ENCODE measurements at places on chromosomes 2 and 18.

DNA sequence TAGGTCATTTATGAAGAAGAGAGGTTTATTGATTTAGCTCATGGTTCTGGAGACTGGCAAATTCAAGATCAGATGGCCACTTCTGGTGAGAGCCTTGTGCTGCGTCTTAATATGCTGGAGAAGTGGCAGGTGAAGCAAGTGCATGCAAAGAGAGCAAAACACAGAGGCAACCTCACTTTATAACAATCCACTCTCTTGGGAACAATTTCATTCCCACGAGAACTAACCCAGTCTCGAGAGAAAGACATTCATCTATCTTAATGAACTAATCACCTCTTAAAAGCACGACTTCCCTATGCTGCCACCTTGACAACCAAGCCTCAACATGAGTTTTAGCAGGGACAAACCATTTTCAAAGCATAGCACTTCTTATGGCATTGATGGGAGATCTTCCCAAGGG, 186.5 kb upstream of the RASGRP3 start:
- no peak for DNase-seq

- no peak for DNase-seq
These were observed 51.8 kb upstream of the CTDP1 start for GRCh38 chr18:79627750-79628294.

DNA sequence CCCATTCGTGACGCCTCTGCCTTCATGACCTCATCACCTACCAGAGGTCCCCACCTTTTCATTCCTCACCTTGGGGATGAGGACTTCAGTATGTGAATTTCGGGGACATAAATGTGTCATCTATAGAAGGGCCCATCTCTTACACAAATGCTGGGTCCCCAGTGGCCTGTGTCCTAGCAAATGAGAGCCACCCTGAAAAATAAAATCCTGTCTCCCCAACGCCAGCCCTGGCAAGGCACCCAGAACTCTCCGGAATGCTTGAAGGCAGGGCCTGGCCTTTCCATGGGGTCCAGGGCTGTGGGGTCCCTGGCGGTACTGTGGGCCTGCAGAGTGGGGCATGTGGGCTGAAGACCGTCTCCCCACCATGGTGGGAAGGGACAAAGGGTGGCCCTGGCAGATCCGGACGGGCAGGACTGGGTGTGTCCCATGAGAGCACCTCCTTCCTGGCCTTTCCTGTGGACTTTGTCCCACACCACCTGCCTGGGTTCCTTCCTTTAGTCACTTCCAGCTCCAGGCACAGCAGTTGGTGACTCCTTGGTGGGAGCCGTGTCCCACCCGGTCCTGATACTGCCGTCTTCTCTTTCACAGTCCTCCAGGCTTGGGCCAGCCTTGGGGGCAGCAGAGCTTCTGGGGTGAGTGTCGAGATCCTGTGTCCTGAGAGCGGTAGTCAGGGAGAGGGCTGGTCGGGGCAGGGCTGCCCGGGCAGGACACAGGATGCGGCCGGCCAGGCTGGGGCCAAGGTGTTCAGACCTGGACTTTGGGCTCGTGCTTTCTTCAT, 18.6 kb downstream of the CAPN10 start:
- DNase-seq: no peak

DNA sequence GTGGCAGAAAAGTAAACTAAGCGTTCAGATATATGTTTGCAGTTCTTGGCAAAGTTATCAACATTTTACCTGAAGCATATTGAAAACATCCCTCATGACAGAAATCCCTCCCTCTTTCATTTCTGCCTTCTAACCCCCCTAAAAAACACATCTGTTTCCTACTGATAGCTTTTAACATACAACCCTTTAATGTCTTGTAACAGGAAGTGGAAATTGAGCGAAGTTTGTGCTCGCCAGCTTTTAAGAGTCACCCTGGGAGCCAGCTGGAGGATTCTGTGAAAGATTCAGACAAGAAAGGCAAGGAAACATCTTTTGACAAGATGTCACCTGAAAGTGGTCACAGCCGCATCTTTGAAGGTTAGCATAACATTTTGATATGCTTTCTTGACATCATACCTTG, 247.4 kb downstream of the XIRP2 start:
- DNase-seq: no peak

DNA sequence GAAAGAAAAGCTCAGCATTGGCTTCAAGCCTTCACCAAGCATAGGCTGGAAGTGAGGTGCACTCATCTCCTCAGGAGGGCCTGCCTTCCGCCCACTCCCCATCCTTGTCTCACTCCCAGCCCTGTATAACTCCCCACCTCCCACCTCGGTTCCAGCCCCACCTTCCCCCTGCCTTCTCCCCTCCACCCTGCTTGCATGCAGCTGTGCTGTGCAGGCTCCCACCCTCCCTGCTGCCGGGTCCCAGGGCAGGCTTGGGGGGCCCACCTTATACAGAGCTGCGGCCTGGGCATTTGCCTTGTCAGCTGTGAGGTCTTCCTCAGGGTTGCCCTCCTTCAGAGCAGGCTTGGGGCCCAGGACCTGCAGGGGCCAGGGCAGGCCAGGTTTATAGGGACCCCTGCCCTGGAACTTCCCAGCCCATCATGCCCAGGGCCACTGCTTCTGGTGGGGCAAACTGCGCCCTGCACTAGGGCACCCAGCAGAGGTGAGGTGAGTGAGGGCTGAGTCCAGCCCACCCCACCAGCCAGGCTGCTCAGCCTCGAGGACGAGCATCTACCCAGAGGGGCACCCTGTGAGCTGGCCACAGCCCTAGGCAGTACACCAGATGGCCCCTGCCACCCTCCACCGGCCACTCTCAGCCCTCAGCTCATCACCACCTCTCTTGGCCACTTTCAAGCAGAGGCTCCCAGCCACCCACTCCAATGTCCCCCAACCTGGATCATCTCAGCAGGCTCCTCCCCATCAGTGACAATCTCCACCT, 11.6 kb downstream of the CAPG start:
- DNase-seq: no peak

GRCh38 chr2:208990716-208991115, 433.1 kb upstream of the MAP2 start:
- no peak for DNase-seq

DNA sequence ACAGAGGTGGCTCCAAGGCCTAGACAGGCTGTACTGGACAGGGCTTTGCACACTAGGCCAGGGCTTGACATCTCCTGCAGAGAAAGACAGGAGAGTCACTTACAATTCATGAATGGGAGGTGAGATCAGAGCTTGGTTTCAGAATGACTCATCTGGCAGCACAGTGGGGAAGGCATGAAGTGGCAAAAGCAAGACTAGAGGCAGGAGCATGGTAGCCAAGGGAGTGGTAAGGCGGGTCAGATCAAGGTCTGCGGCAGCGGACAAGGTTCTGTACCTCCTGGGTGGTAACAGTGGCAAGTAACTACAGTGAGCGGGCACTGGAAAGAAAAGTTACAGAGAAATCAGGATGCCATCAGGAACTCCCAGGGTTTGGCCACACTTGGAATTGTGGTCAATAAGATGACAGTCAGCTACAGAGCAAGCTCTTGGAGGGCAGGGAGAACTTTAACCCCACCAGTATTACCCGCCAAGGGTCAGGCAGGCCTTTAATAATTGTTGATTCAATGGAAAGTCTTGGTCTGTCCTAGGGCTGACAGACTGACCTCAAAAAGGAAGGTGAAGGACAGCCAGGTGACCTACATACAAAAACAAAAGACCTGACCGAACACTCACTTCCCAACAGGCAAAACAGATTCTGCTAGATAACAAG, 5.7 kb downstream of the MCFD2 start:
- DNase-seq: peak; percentile 46

- no peak for DNase-seq
These were observed 117.6 kb downstream of the BCL2L11 start for GRCh38 chr2:111238296-111238695.

DNA sequence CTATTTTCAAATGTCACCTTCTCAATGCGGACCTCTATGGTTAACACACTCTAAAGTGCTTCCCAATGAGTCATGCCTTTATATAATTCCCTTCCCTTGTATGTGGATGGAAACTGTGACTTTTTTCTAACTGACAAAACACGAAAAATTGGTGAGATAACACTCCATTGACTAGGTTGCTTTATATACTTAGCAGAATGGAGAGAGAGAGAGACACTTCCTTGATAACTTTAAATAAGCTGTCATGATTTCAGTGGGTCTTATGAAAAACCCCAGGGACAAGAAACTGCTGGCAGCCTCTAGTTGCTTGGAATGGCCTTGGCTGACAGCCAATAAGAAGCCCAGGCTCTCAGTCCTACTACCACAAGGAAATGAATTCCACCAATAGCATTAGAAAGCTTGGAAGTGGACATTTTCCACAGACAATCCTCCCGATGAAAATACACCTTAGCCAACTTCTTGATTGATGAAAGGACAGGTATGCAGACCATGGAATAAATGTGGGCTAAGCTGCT, 322.2 kb downstream of the ZNF804A start:
- no peak for DNase-seq

GRCh38 chr2:37875403-37875906, 49.6 kb upstream of the RMDN2 start:
- DNase-seq: no peak

DNA sequence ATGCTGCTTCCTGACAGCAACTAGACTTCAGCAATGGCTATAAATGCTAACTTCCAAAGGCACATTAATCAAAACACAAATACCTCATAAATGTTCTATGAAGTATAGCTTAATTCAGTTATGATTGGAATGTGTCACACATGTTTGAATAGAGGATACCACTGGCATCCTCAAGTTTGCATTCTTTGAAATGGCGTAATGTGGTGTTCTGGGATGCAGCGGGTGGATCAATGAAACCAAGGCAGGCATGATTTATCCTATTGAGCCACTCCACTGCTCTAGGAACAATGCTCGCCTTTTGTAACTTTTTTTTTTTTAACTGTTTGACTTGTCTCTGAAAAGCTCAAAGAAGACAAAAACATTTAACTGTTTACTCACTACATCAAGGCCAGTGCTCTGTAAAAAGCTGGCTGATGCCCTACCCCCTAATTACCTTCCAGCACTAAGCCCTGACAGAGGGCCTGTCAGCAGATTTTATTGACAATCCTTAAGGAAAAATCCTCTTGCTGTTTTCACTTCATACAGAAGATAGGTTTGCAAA, 278.8 kb upstream of the SESTD1 start:
- DNase-seq: no peak

GRCh38 chr2:138760676-138761075, 19.5 kb downstream of the NXPH2 start:
- DNase-seq: no peak

DNA sequence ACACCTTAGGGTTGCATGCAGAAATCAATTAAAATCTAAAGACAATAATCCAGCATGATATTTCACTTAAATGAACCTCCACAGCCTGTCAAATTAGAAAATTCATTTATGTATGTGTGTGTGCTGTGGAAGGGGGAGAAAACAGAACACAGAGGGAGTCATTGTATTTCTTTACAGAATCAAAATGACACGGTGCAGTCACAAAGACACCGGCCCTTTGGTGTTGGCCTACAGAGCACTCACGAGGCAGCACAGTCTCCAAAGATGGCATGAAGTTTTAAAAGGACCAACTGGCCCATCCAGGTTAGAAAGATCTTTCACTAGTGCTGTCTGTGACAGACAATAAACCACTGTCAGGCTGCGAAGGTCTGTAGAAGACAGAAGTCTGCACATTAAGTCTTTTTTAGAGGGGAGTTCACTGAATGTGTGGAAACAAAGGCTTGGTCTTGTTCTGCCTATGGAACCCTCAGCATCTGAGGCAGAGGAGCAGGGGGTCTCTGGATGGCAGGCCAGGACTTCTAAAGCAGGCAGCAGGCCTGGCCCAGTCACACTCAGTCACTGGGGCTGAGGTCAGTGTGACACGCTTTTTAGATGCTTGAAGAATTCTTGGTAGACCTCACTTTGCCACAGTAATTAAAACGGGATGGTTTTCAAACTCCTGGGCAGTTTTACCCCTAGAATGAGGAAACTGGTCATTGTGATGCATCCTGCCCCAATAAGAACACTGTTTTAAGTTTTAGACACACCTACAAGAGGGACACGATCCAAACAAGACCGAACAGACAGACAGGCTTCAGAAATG, 184.9 kb downstream of the AFF3 start:
- DNase-seq: no peak

DNA sequence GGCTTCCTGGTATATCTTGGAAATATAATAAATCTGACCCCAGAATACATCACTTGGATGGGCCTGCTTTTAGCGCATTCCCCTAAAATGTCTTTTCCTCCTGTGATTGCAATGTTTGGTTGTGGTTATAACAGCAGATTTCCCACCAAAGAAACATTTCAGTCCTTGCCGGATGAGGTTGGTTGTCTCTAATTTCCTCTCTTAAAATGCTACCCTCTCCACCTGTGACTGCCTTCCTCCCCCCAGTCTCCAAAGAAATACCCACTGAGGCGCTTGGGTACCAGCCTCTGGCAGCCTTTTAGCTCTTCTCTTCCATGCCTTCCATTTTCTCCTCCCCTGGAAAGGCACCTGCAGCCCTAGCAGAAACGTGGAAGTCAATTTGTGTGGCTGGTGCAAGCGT, 102.1 kb upstream of the SIX3 start:
- DNase-seq: no peak

GRCh38 chr2:220568296-220568695, 940.9 kb downstream of the SLC4A3 start:
- DNase-seq: no peak
